T-helper 1 cell (primary cell): ENCODE measurements at places on chromosomes 1 and 21.

DNA sequence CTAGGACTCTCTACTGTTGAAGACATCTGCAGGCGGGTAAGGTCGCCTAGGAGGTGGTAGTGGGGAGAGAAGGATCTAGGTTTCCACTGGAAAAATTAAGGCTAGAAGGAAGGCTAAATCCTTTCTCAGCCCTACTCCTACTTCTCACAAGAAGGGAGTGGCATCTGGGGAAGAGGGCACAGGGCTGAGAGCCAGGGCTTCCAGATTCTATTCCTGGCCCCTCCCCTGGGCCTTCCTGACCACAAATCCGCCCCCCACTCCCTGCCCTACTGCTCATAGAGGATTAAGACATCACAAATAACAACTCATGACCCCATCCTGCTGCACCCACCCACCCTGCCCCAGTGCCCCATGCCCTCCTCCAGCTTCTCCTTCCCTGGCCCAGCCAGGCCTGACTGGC is 2.5 kb downstream of the PHLDA3 start:
- DNase-seq, result no peak

DNA sequence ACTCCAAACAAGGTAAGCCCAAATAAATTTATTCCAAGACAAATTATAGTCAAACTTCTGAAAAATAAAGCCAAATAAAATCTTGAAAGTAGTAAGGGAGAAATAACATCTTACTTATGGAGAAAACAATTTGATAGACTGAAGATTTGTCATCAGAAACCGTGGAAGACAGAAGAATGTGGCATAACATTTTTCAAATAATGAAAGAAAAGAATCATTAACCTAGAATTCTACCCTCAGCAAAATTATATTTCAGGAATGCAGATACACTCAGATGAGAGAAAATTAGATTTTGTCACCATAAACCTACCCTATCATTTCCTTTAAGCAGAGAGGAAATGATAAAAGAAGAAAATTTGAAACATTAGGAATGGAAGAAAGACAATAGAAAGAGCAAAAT is 27.3 kb upstream of the PADI1 start:
- DNase-seq, result no peak

DNA sequence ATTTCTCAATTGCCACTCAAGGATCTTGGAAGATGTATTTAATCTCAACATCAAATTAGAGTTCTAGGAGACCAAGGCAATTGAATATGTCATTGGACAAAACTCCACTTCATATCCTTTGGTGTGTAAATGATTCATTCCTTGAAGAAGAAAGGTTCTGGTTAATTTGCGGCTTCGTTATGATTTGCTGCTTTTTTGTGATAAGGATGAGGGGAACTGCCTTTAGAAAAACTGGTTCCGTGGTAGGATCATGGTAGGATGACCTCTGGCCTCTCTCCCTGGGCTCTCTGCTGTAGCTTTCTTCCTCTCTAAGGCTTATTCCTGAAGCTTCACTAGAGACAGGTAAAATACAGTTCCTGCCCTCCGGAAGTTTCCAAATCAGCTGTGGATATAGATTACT is 51.5 kb upstream of the ERRFI1 start:
- DNase-seq, result no peak

DNA sequence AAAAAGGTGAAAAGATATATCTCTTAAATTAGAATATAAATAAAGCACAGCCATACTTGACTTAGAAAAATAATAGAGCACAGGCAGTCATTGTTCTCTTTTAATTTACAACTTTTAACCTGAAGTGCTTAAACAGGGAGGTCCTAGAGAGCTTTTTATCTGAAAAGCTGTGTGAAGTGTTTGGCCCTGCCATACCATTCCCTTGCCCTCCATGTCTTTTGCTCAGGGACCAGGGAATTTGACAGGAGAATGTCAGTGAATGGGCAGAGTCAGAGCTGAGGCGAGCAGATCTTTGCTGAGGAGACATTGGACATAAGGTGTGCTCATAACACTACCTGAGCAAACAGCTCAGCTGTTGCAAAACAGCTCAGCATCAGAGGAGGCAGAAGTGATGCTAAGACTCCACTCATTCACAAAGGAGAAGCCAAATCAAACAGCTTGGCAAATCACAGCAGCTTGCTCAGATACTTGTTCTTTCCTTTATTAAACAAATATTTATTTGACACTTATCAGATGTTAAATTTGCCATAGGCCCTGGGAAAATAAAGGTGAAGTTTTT is 14.9 kb upstream of the MGST3 start:
- no peak for DNase-seq

GRCh38 chr1:108075055-108075454 is 110.1 kb upstream of the VAV3 start:
- no peak for DNase-seq

- DNase-seq, result no peak
Observed at GRCh38 chr1:223711747-223712193, 569 bp upstream of the CAPN2 start.

DNA sequence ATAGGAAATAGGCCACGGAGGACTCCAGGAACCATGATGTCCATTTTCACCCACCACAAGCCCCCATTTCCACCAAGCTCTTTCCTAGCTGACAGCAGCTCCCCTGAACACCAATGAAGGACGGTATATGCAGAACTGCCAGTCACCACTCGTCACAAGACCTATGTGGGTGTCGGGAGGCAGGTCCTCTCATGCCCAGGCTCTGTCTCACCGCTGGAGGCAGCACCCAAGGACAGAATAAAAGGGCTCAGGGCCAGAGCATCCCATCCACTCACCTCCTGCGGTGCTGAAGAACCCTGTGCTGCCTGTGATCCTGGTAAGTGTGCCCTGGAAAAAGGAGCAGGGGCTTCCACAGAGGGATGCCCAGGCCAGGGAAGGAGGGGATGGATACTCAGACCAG is at the start of gene LCE1F:
TSS of gene LCE1F (plus strand) at position 266 of the 400 bp plus-strand sequence. CDS start 1,232 bp downstream, outside the sequence.
- no peak for DNase-seq

DNA sequence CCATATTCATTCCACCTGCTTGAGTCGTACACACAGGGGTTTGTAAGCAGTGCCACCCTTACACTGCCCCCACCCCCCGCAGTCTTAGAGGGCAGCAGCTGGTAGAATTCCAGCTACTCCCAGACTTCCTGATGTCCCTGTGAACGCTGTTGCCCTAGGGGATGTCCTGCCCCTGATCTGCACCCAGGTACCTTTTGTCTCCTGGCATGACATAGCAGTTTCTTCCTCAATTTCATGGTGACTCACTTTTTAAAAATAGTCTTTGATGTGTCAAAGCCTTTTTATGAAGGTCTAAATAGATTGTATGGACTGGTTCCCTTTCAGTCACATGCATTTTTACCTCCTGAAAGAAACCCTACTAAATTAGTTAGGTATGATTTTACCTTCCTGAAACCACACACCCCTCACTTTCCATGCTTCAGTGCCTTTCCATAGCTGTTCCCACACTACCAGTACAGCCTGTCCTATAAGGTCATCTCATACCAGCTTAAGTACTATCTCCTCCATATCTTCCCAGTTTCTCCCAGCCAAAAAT is 76.4 kb downstream of the ST3GAL3 start:
- DNase-seq, result no peak

GRCh38 chr1:20166051-20166450 is 19.8 kb upstream of the UBXN10 start:
- no peak for DNase-seq

- no peak for DNase-seq
Observed at GRCh38 chr1:183548116-183548515, 42.1 kb downstream of the NCF2 start.

DNA sequence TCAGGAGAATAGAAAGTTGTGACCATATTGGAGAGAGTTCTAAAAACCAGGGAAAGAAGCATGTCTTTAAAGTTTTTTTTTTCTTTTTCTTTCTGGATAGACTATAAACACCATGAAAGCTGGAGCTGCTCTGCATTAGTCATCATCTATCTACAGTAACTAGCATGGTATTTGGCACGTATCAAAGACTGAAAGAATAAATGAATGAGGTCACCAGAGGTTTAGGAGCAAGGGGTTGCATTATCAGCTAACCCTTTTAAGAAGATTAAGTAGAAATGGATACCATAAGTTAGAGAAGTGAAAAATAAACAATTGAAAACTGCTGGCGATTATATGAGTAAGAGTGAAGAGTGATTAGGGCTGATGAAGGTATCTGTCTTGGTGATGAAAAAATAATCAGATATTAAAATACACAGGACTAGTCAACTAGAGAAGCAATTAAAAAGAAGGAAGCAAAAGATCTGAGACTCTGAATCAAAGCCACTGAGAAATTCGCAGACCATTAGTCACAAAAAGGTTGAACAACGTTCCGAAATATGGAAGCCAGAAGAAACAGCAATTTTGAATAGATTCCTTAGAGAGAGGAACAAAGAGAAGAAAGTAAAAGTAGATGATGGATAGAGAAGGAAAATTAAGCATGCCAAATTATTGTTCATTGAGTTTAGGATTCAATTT is 536.4 kb downstream of the DPYD start:
- DNase-seq, result no peak

DNA sequence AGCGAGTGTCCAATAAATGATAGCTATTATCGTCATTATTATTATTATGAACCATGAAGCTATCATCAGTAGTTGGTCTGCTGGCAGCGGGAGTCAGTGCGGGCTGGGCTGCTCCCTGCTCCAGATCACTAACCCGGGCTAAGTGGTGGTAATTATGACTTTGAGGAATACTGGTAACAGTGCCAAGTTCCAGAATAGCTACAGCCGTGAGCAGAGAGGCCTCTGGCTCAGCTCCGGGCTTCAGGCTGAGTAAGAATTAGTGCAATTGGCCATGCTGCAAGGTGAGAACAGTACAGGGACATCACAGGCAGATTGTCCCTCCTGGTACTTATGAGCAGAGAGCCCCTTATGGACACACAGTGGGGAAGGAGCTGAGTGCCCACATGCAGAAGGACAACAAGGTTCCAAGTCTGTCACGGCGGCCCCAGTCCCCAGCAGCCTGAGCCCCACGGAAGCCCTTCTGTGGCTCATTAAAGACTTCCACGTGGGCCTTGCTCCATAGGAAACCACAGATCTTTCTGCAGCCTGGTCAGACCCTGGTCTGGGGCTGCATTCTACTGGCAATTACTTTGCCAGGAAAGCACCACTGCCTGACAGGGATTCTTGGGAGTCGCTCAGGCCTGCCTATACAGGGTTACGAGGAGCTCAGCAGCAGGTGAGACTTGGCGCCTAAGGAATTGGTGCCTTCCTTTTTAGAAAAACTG is 235.1 kb downstream of the RRAGC start:
- no peak for DNase-seq

DNA sequence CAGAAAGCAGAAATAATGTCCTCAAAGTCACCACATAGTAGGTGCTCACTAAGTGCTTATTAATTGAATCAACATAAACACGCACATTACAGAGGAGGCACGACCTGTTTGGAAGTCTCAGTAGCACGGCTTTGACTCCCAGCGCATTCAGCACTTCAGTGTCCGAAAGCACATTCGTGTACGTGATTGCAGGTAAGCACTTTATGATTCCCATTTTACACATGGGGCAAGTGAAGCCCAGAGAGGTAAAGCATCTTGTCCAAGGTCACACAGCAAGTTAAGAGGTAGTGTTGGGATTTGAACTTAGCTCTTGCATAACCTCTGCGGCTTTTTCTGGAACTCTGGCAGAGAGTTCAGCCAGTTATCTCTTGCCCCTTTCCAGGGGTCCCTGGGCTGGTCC is 85.2 kb upstream of the WNT4 start:
- no peak for DNase-seq

DNA sequence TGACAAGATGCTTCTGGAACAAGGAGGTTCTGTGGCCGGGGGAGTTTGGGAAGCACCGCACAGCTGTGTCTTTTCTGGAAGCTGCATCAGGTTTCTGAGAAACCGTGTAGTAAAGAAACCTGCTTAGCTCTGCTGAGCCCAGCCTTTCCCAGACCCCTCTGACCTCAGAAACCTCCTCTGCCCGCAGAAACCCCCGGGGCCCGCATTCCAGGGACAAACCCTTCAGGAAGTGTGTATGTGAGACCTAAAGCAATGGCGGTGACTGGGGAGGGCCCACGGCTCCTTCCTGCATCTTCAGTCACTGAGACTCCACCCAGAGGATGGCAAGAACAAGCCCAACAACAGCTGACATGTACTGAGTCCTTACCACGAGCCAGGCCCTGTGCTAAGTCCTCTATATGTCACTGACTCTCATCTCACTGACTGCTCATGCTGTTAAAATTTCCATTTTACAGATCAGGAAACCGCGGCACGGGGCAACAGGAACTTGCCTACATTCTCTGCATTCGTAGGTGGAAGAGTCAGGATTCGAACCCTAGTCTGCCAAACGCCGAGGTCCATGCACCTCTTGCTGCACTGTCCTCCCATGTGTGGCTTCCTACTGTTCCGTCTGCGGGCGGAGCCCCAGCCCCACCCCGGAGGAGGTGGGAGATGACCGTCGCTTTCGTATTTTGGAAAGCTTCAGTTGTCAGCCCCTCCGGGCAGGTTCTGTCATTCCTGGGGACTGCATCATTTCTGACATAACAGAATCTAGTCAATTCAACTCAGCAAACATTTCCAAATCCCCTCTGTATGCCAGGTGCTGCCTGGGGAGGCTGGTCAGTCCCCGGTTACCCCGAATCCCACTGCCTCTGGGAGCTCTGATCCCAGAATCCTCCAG is 73.3 kb upstream of the KLHDC7A start:
- DNase-seq, result no peak

DNA sequence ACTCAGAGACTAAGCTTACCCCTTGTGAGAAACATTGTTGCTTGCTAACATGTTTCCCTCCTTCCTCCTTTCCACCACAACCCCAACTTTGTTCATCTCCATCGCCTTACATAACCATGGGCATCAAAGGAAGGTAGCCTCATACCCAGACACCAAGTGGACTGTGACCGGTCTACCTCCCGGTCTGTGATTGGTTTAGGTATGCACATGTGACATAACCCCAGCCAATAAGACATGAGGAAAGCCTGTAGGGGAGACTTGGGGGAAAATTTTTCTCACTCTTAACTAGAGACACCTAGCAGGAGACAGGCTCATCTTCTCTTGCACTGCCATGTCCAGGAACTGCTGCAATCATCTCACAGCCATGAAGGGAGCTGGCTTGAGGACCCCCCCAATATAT is 120.7 kb downstream of the CDC7 start:
- no peak for DNase-seq
